Activated naive CD8-positive, alpha-beta T cell treated with anti-CD3 and anti-CD28 coated beads, Interleukin-2, amount 50 U/mL, for 16 hours (primary cell): ENCODE measurements at places on chromosomes 11 and 22.

DNA sequence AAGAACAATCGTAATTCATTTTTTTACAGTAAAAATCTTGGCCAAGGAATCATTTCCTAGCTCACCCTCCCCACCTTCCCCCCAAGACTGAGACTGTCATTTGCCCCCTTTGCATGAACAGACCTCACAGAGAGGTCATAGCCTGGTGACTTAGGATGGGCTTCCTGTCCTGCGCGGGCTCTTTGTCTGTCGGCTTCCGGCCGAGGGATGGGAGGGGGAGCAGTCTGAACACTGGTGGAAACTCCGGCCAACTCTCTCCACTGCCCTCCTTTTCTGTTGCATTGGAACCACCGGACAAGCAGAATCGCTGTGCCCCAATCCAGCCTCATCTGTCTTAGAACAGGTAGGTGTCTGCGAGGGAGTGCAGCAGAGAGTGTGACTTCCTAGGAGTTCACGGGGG is 41.7 kb downstream of the TEAD1 start:
- no peak for DNase-seq

- DNase-seq, result no peak
These were observed at the start of gene MYO18B for GRCh38 chr22:25741692-25742626. TSS of gene MYO18B (plus strand) at chr22:25742188. CDS start at chr22:25761093, 18,905 bp downstream.

DNA sequence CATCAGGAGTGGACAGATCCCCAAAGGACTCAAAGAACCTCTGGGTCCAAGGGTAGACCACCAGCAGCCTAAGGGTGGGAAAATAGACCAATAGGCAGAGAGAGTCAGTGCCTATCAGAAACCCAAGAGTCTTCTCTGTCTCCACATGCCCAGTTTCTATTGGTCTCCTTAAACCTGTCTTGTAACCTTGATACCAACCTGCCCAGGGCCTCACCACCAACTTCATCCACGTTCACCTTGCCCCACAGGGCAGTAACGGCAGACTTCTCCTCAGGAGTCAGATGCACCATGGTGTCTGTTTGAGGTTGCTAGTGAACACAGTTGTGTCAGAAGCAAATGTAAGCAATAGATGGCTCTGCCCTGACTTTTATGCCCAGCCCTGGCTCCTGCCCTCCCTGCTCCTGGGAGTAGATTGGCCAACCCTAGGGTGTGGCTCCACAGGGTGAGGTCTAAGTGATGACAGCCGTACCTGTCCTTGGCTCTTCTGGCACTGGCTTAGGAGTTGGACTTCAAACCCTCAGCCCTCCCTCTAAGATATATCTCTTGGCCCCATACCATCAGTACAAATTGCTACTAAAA is at the start of gene HBB:
Gene HBB, minus strand, starts transcription at position 340 of the 579 bp plus-strand sequence. Its CDS starts 50 bp downstream, at position 290.
- no peak for DNase-seq

DNA sequence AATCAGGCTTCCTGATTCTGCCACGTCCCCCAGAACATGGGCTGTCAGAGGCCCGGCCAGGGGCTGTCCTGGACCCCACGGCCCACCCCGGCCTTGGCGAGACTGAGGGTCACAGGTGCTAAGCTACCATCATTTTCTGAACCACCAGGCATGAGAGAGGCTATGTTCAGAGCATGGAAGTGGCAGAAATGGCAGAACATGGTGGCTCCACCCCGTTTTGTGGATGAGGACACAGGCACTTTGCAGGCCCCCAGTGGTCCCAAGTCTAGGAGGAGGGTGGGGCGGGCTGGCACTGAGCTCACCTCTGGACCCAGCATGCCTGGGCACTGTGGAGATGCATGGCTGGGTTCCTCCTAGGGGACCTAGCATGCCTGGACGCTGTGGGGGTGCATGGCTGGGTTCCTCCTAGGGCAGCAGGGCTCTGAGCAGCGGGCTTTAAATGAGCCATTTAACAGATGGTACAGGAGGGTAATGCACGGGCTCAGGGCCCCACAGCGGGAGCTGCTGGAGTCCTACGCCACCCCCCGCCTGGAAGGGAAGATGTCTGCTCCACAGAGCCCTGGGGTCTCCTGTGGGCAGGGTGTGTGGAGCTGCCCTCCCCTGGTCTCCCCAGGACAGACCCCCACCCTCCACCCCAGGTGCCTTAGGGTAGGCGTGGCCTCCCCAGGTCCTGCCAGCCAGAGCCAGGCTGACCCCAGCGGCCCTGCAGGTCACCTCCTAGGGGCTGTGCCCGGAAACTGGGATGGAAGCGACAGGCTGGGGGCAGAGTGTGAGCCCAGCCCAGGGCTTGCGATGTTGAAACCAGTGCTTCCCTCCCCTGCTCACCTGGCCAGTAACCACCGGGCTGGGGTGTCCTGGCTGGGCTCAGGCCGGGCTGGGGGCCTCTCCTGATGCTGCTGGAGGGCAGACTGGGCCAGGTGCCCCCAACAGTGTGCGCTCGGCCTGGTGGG is 6.1 kb upstream of the MUC5AC start:
- no peak for DNase-seq

DNA sequence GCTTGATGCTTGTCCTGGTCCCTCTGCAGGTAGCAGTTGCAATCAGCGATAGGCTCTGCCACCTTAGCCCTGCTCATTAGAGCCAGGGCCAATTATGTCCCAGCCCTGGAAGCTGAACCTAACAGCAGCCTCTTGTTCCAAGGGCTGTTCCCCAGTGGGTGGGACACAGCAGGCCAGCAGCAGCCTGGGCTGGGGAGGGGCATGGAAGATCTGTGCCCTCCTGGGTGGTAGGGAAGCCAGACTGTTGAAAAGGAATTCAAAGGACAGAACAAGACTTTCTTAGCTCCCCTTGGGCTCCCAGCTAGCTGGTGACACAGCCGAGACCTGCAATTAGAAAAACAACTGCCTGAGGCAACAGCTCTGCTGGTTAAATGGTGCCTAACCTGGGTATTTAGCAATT is 17.4 kb downstream of the DRD2 start:
- no peak for DNase-seq

DNA sequence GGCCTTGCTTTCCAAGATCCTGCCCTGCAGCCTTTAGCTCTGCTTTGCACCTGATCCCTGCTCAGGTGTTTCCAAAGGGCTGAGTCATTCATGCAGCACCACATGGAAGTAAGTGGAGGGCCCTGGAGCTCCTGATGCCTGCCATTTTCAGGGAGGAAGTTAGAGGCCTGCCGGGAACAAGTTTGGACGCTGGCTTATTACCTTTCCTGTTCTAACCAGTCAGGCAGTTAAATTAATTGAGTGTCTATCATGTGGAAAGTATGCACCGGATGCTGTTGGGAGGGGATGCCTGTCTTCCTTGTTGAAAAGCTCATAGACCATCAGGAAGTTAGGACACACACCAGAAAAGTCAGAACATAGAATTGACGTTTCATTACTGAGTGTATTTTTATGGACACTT is 73.7 kb upstream of the PLET1 start:
- no peak for DNase-seq

GRCh38 chr11:124460459-124460858 is 15.0 kb upstream of the OR8B8 start:
- no peak for DNase-seq

DNA sequence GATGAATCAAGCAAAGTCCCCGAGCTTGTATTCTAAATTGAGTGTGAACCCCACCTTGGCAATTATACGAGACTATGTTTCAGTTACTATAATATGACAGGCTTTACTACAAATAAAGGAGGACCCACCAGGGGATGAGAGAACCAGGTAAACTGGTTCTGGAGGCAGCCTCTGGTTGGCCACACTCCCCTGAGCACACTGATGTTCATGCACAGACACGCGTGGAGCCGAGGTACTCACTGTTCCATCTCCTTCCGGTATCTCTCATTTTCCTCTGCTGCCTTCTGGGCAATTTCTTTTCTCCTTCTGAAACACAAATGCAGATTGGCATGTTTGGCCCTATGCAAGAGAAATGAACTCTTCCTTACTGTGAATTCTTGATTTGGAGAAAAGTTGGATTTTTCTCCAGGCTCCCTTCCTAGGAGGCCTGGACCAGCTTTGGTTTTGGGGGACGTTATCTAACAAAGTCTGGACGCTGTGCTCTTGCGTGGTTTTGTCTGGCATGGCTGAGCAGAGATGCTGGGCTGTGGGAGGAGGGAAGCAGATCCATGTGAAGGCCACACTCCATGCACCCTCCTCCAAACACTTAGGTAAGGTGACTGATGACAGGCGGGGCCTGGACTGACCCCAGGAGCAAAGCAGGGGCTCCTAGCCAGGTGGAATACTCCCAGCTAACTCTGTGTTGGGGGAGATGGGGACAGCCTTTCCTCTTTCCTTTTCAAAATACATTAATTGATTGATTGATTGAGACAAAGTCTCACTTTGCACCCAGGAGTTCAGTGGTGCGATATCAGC is 22.9 kb downstream of the USH1C start:
- no peak for DNase-seq

DNA sequence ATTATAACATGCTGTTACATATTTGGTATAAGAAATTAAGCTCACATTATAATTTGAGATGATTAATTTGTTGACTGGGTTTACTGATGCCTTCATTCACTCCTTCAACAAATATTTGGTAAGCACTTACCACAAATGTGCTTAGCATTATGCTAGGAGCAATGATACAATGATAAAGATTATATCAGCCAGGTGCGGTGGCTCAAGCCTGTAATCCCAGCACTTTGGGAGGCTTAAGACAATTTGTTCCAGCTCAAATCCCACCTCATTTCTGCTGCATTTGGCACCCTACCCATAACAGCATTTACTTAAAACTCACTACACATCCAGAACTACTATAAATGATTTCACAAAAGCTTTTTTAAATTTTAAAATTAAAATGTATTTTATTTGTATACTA is 1263.6 kb upstream of the RAG2 start:
- no peak for DNase-seq
